ENCODE measurements at places on chromosomes 5 and 9.

DNA sequence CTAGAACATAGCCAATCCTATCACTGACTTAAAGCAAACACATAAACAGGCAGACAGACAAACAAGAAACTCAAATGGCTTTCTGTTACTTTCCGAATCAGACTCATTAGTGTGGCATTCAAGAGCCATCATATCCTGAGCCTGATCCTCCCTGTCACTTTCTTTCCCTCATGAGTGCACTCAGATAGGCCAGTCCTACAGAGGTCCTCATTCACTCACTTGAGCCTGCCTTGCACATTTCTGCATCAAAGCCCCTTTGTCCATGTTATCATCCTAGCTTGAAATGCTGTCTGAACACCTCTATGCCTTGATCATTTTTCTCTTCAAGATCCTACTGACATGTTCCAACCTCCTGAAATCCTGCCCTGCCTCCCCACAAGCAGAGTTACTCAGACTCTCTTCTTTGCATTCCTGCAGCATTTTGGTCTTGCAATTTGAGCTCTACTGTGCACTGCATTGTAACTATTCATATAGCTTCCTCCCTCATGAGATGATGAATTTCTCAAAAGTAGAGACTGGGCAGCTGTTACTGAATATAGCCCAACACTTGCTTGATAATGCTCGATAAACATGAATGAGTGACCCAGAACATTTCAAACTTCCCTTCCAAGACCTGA lies 126.9 kb downstream of the PALM2AKAP2 start:
- no peak for DNase-seq

GRCh38 chr5:3389471-3390026 lies 206.1 kb upstream of the IRX1 start:
- DNase-seq: no peak

DNA sequence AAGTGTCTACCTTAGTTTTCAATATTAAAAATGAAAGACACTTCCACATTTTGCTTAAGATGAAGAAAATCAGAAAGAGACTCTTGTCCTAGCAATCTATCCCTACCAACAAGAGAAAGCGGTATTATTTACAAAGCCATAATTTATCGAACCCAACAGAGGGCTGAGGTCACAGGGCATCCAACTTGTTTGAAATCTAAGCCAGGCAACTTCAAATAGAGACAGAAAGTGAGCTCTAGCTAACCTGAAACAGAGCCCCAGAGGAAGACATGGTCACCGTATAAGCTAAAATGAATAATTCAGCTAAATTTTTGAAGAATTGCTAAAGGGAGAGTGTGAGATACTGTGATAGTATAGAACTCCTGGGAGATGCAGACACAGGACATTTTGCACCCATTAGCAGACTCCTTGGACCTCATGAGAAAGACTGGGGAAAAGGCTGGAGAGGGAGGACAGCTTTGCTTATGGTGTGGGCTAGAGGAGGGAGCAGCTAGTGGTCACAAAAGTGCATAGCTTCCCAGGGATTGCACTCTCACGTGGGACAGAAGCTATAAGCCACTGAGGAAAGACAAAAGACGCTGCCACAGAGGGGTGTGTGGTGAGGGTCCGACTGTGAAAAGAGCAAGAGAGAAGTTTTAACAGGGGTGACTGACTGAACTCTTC lies 624.2 kb upstream of the GRIN3A start:
- DNase-seq: no peak

- no peak for DNase-seq
These were observed 305.1 kb downstream of the TRPM3 start for GRCh38 chr9:70816316-70816715.

GRCh38 chr9:130997925-130998596 lies 10.9 kb upstream of the LAMC3 start:
- DNase-seq: no peak

GRCh38 chr9:338602-339001 lies 123.9 kb downstream of the DOCK8 start:
- no peak for DNase-seq

DNA sequence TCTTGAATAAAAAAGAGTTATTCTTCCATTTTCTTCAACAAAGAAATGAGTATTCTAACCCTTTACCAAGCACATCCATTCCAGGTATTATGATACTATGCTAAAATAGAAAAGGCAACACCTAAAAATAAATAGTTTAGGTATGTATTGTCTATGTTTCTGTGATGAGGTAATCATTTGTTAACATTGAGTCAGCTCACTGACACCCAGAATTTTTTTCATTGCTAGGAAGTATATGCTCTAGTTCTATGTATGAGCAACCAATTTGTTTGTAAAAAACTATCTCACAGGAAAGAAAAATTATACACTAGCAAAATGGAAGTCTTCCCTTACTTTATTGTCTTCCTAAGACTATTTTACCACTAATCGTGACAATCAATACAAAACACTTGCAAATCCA lies 615.6 kb upstream of the GRIN3A start:
- DNase-seq: no peak

- DNase-seq: peak; percentile 69
These were observed at the start of gene FANCC for GRCh38 chr9:95317119-95317892. TSS of gene FANCC (minus strand) at chr9:95317709. CDS start at chr9:95249291, 68,418 bp downstream.

- DNase-seq: no peak
These were observed 40.2 kb upstream of the PALM2AKAP2 start for GRCh38 chr9:109739760-109740159.

DNA sequence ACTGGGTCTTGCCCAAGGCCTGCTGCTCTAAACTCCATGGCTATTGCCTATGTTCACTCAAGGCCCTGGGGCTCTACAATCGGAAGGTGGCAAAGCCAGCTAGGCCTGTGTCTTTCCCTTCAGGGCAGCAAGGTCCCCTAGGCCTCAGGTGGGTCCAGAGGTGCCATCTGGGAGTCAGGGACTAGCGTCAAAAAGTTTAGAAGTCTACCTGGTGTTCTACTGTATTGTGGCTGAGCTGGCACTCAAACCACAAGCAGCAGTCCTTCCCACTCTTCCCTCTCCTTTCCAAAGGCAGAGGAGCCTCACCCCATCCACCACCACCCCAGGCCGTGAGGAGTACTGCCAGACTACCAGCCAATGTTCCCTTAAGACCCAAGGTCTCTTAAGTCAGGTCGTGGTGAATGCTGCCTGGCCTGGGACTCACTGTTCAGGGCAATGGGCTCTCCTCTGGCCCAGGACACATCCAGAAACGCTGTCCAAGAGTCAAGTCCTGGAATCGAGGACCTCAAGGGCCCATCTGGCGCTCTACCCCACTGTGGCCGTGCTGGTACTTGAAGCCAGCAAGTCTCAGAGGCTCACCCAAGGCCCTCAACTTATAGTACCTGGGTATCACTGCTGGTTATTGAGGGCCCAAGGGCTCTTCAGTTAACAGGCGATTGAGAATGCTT lies 13.0 kb upstream of the SARDH start:
- no peak for DNase-seq

DNA sequence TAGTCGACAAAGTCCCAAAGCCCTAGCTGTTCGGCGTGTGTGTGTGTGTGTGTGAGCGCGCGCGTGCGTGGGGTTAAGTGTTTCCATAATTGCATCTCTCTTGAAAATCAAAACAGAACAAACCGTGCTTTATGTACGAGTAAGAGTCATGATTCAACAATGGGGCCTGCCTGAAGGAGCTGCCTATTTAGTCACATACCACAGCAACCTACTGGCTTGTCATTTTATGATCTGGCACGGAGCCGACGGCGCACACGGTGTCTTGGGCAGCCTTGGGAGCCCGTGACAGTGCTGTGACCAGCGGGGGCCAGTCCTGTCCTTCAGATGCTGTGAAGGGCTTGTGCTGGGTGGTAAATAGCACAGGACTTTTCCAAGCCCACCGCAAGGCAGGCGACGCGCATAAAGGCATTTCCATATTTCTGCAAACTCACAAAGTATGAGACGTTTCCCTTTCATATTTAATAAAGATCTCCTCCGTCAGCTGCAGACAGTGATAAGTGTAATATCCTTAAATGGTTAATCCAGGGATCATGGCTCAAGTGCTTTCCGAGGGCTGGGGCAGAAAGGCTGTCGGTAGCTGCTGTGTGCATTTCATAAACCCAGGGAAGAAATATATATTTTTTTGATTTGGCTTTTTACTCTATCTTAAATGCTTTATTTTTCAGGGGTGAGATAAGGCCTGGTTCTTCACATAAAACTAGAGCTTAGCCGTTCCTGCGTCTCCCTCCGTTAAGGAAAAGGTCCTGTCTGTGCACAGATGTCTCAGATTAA lies 270.2 kb upstream of the IRX1 start:
- no peak for DNase-seq

- no peak for DNase-seq
These were observed 694.5 kb upstream of the RIOK2 start for GRCh38 chr5:97877588-97877987.

GRCh38 chr9:129254566-129255287 lies 76.7 kb upstream of the IER5L start:
- DNase-seq: no peak

DNA sequence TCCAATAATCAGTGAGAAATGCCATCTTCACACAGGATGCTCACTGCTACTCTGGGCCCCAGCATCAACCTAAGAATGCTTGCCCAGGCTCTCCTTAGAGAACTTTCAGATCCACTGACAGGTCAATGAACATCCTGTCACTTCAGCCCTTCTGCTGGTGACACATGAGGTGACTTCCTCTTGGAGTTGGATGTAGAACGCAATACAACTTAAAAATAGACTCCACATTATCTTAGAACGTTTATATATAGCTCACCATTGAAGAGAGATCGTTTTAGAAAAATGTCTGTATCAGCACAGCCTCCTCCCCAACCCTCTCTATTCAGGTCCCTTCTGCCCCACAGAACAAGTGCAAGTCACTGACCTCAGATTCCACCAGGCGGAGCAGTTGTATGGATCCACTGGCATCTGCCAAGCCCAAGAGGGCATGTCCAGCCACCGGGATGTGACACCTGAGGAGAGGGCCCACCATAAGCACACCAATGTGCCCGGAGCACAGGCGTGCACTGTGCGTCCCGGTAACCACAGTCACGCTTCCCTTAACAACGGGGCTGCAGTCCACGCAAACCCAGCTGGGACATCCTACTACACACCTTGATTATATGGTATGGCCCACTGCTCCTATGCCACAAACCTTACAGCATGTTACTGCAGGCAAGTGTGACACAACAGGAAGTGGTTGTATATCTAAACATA lies 2.9 kb downstream of the DPH7 start:
- DNase-seq: no peak

- DNase-seq: no peak
These were observed 43.9 kb downstream of the SHB start for GRCh38 chr9:38025166-38025565.

- DNase-seq: no peak
These were observed 100.4 kb downstream of the GLDC start for GRCh38 chr9:6545017-6545691.

DNA sequence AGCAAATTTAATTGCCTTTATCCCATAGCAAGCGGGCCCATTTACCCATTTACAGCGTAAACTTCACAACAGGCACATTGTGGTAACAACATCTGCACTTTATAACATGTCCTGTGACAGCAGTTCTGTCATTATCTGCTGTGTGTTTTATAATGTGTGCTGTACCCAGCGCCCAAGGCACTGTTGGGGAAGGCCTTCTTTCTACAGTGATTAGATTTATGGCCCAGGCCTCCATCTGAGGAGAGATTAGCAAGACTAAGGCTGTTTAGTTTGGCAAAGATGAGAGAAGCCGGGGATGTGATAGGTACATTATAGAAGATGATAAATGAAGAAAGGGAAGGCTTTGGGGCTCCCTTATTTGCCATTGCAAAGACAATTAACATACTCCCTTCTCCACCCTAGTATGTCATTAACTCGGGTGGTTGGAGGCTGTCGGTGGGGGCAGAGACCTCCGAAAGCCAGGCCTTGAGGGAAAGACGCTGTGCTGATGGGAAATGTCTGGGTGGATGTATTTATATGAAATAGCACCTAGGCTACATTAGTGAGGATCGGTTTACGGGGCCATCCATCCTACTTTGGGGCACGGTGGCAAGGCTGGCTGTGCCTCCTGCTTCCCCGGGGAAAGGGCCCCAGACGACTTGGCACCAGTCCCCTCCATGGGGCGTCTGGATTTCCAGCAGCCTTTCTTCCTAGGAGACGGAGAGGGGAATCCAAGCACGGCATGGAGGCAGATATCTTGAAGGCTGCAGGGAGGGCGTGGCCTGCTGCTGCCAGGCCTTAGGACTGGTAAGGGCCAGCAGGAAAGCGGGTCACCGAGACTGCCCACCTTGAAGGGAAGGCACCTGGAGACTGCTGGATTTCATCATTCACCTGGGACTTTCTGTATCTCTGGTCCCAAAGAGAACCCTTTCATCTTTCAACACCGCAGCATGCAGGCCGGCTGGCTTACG lies 64.3 kb upstream of the PTCH1 start:
- DNase-seq: no peak

GRCh38 chr5:74169701-74170100 lies 470.8 kb downstream of the ENC1 start:
- DNase-seq: no peak

DNA sequence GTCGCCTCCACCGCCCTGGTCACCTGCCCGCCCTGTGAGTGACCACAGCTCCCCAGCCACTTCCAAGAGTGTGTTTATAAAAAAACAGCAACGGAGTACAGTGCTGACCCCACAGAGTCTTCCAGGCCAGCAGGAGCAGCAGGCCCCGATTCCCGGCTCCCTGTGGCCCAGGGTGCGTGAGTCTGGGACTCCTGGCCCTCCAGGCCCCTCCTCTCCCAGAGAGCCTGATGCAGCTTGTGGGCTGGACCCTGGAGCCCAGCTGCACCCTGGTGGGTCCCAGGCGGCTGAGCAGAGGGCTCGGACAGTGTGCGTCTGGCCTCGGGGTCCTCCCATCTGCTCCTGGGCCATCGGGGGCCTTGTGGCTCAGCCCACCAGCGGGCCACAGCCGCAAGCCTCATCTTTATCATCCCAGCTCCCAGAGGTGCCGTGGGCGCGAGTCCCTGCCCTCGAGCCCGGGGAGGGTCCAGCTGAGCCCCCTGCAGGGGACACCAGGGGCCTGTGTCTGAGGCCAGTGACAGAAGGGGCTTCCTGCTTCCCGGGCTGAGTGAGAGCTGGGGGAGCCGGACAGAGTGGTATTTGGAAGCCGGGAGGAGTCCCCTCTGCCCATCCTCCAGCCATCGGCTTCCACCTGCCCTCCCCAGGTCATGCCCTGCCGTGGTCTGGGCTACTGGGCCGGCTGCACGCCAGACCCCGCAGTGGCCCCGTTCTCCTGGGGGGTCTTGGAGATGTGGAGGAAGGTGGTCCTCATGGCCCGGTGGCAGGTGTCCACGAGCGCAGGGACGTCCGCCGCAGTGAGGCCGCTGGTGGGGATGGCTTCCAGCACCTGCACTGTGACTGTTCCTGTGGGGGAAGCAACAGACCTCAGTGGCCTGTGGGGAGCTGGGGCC lies 10.6 kb downstream of the EGFL7 start:
- no peak for DNase-seq

DNA sequence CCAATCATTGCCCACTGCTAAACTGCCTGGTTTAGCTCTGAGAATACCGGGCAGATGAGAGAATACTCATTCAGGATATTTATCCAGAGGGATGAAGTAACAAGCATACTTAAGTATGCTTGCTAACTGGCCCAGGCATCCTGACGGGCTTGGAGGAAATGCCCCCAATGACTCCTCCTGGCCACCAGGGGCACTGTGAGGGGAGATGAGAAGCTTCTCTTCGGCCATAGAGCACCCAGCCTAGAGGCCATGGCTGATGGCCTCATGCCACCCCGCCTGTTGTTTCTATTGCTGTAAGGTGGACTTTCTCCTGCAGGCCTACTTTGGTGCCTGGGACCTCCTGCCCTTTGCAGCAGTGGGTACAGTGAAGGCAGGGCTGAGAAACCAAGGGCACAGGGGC lies 134.5 kb upstream of the FSTL4 start:
- no peak for DNase-seq

GRCh38 chr9:101455656-101456240 lies 20.2 kb upstream of the ALDOB start:
- DNase-seq: no peak

- DNase-seq: no peak
These were observed 111.7 kb upstream of the PCAT7 start for GRCh38 chr9:94443032-94443722.

- no peak for DNase-seq
These were observed 155.8 kb upstream of the ZNF608 start for GRCh38 chr5:124902097-124902821.

Data from NCI-H1048 (cell line).